ENCODE measurements at places on chromosomes 13 and 19.

GRCh38 chr13:28488376-28489005 lies 6.4 kb downstream of the FLT1 start:
- DNase-seq: no peak

DNA sequence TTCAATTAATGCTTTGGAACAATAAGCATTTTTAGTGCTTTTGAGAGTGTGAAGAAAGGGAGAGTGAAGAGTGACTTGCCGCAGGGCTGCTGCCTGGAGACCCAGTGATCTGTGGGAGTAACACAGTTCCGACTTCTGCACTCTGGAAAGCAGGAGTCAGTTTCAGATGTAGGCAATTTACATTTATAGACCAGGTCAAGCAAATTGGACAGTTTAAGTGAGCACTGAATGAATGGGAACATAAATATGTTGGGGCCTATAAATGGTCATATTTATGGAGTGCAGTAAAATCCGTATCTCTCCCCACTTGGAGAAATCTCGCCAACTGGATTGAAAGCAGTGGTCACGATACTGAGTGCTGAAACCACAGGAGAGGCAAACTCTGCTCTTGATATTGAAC lies 9.4 kb upstream of the SHISA2 start:
- DNase-seq: no peak

GRCh38 chr13:44259045-44260027 lies 114.3 kb upstream of the SERP2 start:
- no peak for DNase-seq

- DNase-seq: no peak
Observed at GRCh38 chr13:77114271-77114670, 87.3 kb upstream of the FBXL3 start.

DNA sequence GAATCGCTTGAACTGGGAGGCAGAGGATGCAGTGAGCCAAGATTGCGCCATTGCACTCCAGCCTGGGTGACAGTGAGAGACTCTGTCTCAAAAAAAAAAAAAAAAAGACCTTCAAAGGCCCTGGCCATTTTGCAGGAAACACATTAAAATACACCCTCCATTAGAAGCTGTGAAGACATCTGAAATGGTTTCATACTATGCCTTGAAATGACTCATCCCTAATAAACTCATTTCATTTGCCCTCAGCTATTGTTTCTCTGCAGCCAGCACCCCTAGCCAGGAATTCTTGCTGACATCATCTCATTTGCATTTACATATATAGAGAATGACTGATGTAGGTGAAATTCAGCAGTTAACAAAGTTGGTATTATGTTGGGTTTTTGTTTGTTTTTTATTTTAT lies 8.7 kb downstream of the EML2 start:
- DNase-seq: no peak

DNA sequence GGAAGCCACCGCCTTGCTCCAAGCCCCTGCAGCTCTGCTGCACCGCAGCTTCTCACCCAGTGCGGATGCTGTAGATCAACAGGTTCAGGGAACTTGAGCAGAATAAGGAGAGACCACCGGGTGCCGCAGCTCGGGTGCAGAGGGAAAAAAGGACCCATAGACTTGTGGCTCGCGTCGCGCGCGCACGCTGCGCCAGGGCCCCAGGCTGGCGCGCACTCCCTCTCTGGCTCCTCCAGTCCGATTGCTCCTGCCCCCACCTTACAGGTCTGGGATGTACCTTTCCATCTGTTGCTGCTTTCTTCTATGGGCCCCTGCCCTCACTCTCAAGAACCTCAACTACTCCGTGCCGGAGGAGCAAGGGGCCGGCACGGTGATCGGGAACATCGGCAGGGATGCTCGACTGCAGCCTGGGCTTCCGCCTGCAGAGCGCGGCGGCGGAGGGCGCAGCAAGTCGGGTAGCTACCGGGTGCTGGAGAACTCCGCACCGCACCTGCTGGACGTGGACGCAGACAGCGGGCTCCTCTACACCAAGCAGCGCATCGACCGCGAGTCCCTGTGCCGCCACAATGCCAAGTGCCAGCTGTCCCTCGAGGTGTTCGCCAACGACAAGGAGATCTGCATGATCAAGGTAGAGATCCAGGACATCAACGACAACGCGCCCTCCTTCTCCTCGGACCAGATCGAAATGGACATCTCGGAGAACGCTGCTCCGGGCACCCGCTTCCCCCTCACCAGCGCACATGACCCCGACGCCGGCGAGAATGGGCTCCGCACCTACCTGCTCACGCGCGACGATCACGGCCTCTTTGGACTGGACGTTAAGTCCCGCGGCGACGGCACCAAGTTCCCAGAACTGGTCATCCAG lies 964 bp downstream of the PCDH17 start:
- no peak for DNase-seq

GRCh38 chr19:30449078-30449590 lies 77.0 kb downstream of the ZNF536 start:
- no peak for DNase-seq

GRCh38 chr13:94214121-94214520 lies 265.4 kb downstream of the DCT start:
- DNase-seq: no peak

DNA sequence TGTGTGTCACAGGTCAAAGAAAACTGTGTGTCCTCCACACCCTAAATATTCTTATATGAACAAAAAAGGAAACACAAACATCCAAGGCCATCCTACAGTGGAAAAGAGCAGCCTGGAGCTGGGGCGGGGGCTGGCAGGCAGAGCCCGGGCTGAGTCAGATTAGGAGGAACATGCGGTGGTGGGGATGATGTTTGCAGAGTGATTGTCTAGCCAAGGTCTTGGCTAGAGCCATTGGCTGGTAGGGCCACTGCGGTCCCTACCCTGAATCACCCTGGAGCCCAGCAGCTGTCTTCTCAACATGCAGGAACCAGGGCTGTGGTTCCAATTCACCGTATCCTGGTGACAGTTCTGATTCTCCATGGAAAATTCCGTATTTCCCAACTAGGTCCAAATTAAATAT lies 439.5 kb downstream of the FGF9 start:
- DNase-seq: no peak

GRCh38 chr19:38710928-38711725 lies 33.1 kb downstream of the CAPN12 start:
- no peak for DNase-seq

Measured in putamen (tissue), 1 donor.